Progenitor cell of endocrine pancreas (in vitro differentiated cells): ENCODE measurements at places on chromosomes 12 and 14. TPM values are rescaled to one million over a fixed set of nuclear protein-coding genes. Genes with fewer than 3 reads are reported as not detected.

Gene TEDC1
- 20.5 and 20.8 TPM in 2 replicates for total RNA-seq

DNA sequence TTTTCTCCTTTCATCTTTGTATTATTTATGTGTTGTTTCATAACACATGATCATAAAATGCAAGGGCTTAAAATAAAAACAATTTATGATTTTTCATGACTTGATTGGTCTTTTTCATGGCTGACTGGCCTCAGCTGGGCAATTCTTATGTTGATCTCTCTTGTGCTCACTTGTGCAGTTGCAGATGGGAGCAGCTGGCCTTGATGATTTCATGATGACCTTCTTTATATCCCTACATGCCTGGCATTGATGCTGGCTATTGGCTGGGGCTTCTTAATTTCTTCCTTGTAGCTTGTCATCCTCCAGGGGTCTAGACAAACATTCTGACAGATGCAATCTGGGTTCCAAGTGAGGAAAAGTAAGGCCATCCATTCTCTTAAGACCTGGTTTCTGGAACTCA is 1832.8 kb upstream of the FLRT2 start:
- DNase-seq: no peak

GRCh38 chr12:49483619-49484018 is 55.2 kb upstream of the KCNH3 start:
- no peak for DNase-seq

DNA sequence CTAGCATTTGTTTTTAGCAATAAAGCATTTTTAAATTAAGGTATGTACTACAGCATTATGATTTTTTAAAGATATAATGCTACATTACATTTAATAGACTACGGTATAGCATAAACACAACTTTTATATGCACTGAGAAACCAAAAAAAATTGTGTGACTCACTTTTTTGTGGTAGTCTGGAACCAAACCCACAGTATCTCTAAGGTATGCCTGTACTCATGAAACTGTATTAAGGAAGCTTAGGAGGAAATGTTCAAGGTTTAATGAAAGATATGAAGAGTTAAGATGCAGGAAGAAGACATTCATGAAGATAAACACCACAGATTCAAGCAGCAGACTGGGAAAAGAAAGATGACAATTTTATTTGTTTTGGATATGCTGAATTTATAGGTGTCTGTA is 51.7 kb downstream of the PPP1R12A start:
- no peak for DNase-seq

DNA sequence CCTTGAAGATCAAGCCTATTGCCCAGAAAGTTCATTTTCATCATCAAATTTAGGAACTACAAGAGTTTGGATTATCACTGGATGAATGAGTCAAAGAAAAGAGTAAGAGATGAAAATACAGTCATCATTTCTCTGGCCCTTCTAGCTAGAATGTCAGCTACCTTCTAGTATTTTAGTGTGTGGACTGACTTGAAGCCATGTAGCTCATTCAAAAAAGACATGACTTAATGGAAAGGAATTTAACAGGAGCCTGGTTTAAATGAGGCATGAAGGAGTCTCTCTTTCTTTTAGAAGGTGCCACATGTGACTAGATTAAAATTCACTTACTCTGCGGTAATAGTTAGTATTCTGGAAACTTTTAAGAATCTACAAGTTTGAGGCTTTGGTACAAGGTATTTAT is 7.1 kb downstream of the PTHLH start:
- DNase-seq: no peak

- no peak for DNase-seq
These were observed 6.9 kb downstream of the LRCOL1 start for GRCh38 chr12:132603240-132604150.

DNA sequence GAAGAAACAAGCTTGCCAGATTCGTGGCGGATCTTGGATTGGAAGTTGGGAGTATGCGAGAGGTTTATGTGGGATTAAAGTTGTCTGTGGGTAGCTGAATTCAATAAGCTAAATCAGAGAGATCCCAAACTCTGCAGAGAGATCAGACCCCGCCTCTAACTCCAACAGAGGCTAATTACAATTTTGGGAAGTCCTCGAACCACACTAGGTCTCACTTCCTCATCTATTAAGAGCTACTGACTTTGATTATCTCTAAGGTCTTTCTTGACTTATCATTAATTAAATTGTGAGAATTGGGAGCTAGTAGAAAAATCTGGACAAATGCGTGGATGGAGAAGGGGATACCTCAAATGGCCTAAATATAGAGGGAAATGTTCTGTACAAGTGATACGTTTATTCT is 9.1 kb downstream of the NTF3 start:
- no peak for DNase-seq
